ENCODE measurements at places on chromosomes 2 and 18.

DNA sequence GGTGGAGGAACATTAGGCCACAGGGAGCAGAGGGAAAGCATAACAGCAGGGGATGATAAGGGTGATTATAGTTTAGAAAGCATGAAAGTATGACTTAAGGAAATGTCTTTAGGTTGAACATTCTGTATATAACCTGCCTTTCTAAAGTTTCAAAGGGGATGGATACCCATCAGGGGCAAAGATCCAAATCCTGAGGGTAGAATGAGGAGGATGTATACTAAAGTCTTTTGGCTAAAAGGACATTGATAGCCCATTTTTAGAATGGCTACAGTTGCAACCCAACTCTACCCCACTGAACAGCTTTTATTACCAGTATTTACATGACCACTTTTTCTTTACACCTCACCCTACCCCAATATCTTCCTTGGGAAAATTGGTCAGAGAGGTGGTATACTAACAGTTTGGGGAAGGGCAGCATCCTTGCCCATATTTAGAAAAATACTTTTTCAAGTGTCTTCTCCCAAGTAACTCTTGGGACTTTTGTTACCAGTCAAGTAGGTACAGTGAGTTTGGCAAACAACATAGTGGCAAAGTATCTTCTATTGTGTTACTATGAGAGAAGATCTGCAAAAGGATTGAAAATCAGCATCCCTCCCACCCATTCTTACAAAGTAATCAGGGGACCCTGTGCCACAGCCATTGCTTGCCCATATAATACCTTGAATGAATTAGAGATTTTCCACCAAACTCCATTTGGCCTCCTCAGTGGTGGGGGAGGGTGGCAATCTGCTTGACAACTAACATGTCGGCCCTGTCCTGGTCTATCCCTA is 8.3 kb downstream of the MAT2A start:
- no peak for DNase-seq

DNA sequence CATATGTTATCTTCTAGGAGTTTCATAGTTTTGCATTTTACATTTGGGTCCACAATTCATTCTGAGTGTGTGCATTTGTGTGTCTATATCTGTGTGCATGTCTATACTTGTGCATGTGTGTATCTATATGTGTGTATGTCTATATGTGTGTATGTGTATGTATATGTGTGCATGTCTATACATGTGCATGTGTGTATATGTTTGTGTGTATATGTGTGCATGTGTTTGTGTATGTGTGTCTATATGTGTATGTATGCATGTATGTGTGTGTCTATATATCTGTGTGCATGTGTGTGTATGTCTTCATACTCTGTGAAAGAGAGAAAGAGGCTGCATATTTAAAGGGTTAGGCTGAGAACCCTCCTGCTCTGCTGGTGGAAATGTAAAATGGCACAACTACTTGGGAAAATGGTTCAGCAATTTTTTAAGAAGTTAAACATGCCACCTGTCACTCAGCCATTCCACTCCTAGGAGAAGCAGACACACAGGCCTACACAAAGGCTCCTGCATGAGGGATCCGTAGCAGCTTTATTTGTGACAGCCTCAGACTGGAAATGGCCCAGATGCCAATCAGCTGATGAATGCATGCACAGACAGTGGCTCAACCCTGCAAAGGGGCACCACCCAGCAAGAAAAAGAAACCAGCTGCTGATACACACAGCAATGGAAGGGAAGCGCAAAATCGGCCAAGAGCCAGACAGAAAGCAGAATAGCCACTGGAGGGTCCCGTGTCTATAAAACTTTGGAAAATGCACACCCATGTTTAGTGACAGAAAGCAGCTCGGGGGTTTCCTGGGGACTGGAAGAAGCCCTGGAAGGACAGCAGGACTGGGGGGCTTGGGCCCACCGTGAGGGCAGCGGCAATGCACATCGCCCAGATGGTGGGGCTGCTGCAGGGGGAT is 146.8 kb downstream of the SEPTIN10 start:
- DNase-seq, result no peak

DNA sequence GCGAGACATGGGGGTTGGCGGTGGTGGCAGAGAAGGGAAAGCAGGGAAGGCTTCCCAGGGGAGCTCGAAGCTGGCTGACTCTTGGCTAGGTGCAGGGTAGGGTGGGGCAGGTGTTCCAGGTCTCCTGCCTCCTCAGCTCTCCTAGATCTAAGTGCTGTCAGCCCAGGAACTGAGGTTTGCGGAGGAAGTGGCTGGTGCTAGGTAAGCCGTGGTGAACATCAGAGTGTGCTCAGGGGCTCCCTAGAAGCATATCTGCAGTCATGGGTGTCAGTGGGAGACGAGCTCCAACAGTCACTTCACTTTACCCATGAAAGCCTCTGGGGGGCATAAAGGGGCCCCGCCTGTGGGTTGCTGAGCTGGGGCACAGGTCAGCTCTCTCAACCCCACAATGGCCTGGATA is 34.1 kb downstream of the ARHGEF4 start:
- no peak for DNase-seq

DNA sequence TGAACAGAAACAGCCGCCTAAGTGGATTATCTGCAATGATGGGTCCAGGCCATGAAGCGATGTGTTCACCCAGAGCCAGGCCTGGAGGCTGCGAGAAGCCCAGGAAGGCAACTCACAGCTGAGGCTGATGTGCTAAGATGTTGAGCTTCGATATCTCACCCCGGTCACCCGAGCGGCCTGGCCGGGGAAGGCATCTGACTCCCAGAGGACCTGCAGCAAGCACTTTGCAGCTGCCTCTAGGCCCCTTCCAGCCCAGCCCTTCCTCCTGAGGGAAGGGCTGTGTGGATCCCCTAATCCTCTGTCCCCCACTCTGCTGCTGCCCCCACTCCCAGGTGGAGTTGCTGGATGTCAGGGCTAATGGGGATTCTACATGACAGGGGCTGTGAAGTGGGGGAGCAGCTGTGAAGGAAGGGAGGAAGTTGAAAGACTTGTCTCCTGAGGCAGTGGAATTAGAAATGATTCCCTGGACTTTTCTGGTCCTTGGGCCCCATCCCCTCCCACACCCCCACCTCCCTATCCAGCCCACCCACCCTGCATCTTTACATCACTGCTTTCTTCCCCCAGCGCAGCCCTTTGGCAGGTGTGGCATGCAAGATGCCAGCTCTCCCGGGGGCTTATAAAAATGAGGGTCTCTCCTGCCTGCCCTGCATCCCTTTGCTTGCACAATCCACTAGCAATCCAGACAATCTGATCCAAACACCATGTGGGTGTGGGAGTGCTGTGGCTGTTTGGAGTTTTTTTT is 4.3 kb downstream of the ATP6V1B1 start:
- DNase-seq, result no peak

- no peak for DNase-seq
Measured at GRCh38 chr2:55876429-55877086, 47.0 kb downstream of the EFEMP1 start.

DNA sequence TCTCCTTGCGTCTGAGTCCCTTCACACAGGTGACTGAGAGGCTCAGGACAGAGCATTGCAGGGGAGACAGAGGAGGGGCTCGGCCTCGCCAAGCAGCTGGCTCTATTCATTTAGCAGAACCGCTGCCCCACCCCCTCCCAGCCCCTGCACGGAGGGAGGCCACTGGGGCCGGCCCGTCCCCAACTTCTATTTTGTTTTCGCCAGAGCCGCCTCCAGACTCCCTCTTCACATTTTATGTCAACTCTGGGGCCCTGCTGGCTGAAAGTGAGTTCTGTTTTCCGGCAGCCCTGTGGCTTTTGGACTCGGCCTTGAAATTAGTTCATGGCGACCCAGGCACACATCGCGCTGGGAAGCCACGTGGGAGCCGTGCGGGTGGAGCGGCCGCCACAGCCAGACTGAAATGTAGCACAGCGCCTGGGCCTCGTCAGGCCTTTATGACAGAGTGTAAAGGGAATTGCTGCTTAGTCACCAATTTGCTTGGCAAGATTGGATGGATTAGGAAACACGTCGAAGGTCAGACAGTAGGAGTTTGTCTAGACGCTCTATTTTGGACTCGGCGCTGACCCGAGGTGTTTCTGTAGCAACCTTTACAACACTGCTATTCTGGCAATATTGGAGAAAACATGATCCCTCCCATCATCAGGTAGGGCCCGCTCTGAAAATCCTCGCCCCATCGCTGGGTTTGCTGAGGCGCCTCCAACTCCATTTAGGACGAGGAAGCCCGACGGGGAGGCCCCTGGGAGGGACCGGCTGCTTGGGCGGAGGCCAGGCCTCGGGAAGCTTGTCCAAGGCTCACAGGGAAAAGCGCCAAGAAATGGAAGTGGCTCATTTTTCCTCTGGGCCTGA is 90.7 kb upstream of the CTDP1 start:
- DNase-seq, result peak; percentile 89

GRCh38 chr2:28952836-28953211 is 28.3 kb upstream of the TOGARAM2 start:
- no peak for DNase-seq

DNA sequence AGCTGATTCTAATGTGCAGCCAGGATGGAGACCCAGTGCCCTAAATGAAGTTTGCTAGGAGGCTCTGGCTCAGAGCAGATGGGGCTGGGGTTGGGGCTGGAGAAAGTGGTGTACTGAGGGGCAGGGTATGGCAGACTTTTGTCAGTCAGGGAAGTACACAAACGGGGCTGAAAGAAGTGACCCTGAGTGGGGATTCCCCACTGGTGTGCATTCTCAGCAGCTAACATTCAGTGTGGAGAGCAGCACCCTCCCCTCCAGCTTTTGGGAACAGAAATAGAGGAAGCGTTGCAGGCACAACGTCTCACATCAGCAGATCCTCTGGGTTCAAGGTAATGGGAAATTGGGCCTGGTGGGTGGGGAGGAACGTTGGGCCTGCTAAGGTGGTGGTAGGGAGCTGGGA is 89.1 kb upstream of the GCFC2 start:
- DNase-seq, result no peak

DNA sequence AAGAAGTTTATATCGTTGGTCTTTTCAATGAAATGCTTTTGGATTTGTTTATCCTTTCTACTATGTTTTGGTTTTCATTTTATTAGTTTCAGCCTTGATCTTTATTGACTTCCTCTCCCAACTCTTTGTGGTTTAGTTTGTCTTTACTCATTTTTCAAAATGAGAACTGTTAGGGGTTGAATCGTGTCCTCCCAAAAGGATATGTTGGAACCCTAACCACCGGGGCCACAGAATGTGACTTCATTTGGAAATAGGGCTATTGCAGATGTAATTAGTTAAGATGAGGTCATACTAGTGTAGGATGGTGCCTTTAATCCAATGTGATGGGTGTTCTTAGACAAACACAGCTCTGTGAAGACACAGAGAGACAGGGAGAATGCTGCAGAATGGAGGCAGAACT is 60.4 kb upstream of the IL1R2 start:
- DNase-seq, result no peak

GRCh38 chr2:74290066-74290465 is 53.1 kb downstream of the SLC4A5 start:
- DNase-seq, result no peak

GRCh38 chr2:55133467-55134315 is 83.4 kb upstream of the RTN4 start:
- DNase-seq, result peak; percentile 20

- no peak for DNase-seq
Measured at GRCh38 chr18:47284721-47285395, 33.4 kb upstream of the SKOR2 start.

Data from thoracic aorta (tissue), 2 donors.